Cerebellar nuclear complex (tissue), 1 donor: ENCODE measurements at places on chromosomes 11 and 22.

DNA sequence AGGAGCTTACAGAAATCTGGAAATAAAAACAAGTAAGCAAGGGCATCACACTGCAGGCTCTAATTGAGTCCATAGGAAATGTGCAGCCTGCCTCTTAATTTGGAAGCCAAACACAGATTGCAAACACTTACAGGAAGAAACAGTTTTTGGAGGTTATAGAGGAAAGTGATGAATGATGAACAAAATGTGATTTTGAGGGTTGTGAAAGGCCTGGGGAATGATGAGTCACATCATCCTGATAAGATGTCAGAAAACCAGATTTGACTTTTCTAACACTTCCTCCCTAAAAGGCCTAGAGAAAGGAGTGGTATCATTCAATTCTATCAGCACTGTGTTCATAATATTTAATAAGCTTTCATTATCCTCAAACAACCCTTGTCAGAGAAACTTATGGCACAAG lies 96.6 kb upstream of the POU2AF2 start:
- no peak for DNase-seq

DNA sequence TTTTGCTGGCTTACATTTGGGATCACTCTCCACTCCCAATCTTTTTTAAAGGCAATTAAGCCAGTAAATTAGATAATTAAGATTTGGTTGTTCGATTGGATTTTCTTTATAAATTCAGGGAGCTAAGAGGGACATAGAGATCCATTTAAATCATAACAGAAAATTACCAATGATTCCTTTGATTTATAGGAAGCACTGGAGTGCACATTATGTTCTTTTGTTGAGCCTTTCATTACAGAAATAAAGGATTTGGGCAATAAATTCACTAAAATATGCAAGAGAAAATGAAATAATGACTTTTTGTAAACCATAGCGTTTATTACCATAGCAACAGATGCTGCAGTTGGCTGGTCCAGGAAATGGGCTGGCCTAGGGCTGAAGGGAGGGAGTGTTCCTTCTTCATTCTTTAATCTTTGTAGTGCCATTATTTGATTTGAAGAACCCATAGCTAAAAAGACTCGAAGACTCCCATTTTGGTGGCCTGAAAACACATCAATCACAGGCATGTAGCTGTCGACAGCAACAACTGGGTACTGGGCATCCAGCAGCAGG lies 73.0 kb downstream of the C2CD3 start:
- DNase-seq = no peak

- no peak for DNase-seq
Observed at GRCh38 chr11:12854297-12854661, 154.8 kb upstream of the RASSF10 start.

- no peak for DNase-seq
Observed at GRCh38 chr11:2140411-2141400, 1.5 kb upstream of the IGF2 start.

GRCh38 chr11:12303421-12304149 lies 73.8 kb upstream of the PARVA start:
- DNase-seq = no peak

DNA sequence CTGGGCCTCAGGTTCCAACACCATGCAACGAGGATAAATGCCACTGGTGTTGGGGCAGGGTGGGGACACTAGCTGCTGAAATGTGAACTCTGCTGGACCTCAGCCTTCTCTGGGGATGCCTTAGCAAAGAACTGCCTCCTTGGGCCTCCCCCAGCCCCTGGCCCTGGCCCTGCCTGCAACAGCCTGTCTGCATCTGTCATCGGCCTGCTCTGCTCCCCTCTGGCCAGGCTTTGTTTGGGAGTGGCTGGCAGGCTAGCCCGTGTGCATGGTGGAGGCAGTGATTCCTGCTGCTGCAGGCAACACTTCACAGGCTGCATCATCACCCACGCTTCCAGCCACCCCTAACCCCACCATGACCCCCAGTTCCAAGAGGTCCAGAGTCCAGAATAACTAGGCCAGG lies 11.5 kb upstream of the MYOD1 start:
- no peak for DNase-seq

GRCh38 chr11:35752115-35752514 lies 89.5 kb downstream of the TRIM44 start:
- no peak for DNase-seq

- DNase-seq = no peak
Observed at GRCh38 chr11:77596626-77597025, 6.9 kb downstream of the AQP11 start.

- no peak for DNase-seq
Observed at GRCh38 chr11:84922836-84923235, 704.3 kb downstream of the DLG2 start.

DNA sequence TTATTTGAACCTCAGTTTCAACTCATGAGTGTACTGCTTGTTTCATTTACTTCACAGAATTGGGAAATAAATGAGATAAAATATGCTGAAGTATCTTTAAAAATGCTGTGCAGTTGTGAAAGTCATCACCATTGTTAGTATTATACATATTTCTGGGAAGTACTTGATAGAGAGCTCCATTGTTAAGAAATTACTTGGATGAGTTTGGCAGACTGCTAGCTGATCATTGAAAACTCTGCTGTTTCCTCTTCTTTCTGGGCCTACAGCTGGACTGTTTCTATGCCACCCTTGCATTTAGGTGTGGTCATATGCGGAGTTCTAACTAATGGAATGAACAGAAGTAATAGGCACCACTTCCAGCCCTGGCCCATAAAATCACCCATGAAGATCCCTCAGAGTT lies 10.0 kb downstream of the SIK2 start:
- DNase-seq = no peak

GRCh38 chr11:3736816-3737215 lies 60.5 kb downstream of the NUP98 start:
- DNase-seq = no peak

DNA sequence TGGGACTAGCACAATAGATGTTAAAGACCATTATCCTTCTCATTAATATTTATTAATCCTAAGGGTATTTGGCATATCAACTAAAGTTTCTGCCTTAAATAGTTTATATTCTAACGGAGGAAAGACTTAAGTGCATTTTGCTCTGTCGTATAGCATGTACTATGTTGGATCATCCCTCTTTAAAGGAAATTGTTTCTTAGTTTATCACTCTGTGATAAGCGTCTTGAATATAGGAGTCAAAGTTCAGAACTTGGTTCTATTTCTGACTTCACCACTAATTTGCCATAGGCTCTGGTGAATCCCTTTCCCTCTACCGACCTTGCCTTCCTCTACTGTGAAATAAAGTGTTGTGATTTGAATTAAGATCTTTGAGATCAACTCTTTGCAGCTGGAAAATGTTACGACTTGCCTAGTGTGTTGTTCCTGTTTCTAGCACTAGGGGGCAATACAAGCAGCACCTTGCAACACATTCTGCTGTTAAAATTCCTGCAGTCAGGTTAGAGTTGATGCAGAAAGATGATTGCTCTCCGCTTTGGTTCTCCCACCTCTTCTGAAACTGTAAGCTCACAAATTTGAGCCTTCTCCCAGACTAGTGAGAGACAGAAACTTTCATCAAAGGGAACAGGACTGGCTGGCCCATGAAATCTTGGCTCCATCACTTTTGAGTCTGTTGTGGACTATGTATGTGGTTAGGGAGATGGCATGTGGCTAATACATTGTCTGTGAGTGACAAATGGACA lies 27.8 kb upstream of the ZNRF3 start:
- DNase-seq = no peak

GRCh38 chr22:36588285-36588684 lies 59.3 kb upstream of the EIF3D start:
- DNase-seq = no peak

DNA sequence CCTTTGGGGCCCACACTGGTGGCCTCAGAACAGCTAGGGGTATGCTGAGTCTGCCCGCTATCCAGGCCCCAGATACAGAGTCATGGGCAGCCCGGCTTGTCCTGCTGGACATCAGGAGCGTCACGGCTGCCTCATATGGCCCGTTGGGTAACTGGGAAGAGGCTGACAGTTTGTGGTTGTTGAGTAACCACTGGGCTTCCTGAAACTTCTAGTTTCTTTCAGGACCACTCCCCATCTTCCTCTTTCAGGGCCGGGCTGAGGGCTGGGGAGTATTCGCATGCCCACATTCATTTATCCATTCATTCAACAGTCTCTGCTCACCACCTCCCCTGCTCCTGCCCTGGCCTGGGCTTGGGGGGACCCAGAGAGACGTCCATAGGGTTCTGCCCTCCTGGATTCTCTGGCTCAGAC lies 13.4 kb upstream of the P2RY2 start:
- no peak for DNase-seq

- DNase-seq = no peak
Observed at GRCh38 chr11:60064111-60064510, 7.6 kb downstream of the MS4A3 start.

DNA sequence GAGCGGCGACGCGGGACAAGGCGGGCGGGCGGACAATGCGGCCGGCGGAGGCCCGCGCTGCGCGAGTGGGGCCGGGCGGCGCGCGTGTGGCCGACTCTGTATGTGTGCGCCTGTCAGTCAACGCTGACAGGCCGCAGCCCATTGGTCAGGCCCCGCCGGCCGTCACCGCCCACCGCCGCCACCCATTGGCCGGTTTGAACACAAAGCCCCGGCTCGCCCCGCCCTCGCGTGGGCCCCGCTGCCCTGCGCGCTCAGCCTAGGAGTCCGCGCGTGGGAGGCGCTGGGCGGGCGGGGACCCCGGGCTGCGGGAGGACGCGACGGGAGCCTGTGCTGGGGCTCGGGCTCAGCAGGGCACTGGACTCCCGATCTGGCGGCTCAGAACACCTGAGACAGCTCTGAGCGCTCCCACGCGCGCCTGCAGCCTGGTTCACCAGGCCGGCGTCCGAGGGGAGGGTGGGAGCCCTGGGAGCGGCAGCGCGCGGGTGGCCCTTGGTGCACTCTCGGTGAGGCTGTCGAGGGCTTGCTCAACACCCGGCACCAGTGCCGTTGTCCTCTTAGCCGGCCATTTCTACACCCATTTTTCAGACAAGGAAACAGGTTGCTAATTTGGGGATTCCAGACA lies at the start of gene SUN2:
SUN2 (minus strand) TSS at position 88 of the 622 bp plus-strand sequence. CDS start 3,370 bp downstream, outside the sequence.
- peak; percentile 84 for DNase-seq

- DNase-seq = no peak
Observed at GRCh38 chr22:39920134-39920743, 19.4 kb downstream of the GRAP2 start.

DNA sequence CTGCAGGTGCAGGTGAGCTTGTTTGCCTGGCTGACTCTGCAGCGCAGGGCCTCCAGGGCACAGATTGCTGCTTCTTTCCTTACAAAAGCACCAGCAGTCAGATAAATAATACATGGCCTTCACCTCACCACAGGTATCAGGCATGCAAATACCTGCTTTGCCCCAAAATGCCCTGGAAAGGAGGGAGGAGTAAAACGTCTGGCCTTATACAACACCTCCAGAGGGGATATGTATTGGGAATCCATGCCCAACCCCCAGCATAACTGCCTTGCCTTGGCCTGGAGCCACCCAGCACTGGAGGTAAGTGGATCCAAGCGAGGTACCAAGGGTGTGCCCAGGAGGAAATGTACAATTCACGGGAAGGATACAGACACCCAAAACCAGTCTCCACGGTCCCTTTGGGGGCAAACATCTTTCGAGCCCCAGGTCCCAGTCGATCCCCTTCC lies 860 bp downstream of the TMEM184B start:
- DNase-seq = no peak

- DNase-seq = no peak
Observed at GRCh38 chr11:103648670-103649400, 387.6 kb upstream of the DDI1 start.

DNA sequence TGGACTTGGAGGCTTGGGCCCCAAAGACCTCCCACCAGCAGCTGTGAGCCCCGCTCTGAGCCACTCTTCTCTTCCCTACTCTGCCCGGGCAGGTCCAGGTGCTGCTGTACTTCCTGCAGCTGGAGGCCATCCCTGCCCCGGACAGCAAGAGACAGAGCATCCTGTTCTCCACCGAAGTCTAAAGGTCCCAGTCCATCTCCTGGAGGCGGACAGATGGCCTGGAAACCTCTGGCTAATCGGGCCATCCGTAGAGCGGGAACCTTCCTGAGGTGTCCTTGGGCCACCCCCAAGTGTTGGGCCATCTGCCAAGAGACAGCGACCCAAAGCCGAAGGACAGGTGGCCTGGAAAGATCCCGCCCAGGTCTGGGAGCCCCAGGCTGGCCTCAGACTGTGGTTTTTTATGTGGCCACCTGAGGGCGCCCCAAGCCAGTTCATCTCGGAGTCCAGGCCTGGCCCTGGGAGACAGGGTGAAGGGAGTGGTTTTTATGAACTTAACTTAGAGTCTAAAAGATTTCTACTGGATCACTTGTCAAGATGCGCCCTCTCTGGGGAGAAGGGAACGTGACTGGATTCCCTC lies 135.1 kb downstream of the BCR start:
- peak; percentile 22 for DNase-seq

DNA sequence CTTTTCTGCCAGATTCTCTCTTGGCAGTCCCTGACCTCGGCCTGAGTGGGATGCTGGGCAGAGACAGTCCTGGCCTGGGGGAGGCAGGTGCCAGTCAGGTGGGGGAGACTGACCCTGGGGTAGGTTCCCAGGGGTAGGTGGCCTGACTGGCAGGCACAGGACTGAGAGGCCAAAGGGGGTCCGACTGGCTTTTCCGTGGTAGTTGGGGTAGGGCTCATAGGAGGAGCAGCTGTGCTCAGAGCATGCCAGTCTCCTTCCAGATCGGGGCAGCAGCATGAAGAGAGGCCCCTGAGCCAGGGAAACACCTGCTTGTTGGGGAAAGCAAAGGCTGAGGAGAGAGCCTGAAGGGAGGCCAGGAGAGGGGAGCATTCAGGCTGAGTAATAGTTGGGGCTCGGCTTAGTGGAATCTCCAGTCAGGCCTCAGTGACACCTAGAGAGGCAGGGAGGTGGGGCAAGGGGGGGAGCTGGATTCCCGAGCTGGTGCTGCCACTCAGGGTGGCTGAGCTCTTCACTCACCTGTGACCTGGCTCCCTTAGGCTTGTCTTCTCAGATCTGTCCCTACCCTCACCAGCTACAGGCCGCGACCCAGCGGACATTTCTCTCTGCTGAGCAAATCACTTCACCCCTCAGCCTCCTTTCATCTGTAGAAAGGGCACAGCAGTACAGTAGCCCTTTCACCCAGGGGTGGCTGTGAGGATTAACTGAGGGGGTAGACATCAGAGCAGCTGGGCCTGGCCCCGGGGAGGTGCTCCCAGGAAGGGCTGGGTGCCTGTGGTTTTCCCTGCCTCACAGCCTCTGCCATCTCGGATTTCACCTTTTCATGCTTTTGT lies 26.2 kb downstream of the MCM5 start:
- DNase-seq = no peak

- DNase-seq = no peak
Observed at GRCh38 chr11:20004866-20005265, 155.4 kb downstream of the DBX1 start.

- DNase-seq = no peak
Observed at GRCh38 chr11:61972672-61973475, 5.4 kb upstream of the FTH1 start.

- no peak for DNase-seq
Observed at GRCh38 chr22:46102752-46103151, 47.6 kb upstream of the PPARA start.

- DNase-seq = no peak
Observed at GRCh38 chr11:14635546-14635945, 8.1 kb upstream of the PDE3B start.

GRCh38 chr11:24496386-24496735 lies 492 bp upstream of the LUZP2 start:
- no peak for DNase-seq

- DNase-seq = no peak
Observed at GRCh38 chr11:15930442-15931025, 425.8 kb downstream of the SOX6 start.

- DNase-seq = no peak
Observed at GRCh38 chr11:98227278-98227677, 793.5 kb upstream of the CNTN5 start.
